CD4-positive, alpha-beta T cell treated with Interleukin-15 for 4 hours (primary cell): ENCODE measurements at places on chromosomes 12 and 14.
A peak's percentile ranks its signal among the peaks of the same experiment; 100 is the strongest.

GRCh38 chr12:94099632-94100031, 48.7 kb upstream of the PLXNC1 start:
- no peak for DNase-seq

- DNase-seq = no peak
Measured at GRCh38 chr12:750366-751191, 1.8 kb upstream of the WNK1 start.

- DNase-seq = no peak
Measured at GRCh38 chr12:107593713-107594381, 91.8 kb upstream of the PWP1 start.

DNA sequence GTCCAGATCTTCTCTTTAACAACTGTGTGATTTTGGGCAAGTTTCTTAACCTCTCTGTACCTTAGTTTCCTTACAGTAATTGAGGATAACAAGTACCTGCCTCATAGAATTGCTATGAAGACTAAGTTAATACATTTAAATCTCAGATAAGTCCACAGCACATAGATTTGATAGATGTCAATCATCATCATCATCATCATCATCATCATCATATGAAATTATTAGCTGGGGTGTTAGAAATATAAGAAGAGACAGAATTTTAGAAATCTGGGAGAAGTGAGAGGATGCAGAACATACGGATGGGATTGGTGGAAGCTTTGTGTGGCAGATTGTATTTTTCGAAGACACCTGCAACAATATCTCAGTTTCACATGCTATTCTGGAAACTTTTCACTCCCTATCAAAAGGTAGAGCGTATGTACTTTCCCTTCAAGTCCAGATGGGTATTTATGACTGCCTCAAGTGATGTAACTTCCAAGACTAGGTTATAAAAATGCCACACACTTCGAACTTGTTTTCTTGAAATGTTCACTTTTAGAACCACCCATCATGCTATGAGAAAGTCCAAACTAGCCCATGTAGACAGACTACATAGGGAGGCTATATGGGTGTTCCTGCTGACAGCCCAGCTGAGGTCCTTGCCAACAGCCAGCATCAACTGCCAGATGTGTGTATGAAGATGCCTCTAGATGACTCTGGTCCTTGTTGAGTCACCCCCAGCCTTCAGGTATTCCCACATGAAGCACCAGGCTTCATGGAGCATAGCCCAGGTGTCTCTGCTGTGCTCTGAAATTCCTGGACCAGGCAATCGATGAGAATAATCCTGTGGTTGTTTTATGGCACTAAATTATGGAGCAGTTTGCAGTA, 20.7 kb upstream of the SDR39U1 start:
- DNase-seq = no peak

GRCh38 chr14:50854521-50854920, 17.3 kb upstream of the ABHD12B start:
- DNase-seq = no peak

GRCh38 chr14:77561881-77562280, 54.6 kb downstream of the SPTLC2 start:
- DNase-seq = no peak

DNA sequence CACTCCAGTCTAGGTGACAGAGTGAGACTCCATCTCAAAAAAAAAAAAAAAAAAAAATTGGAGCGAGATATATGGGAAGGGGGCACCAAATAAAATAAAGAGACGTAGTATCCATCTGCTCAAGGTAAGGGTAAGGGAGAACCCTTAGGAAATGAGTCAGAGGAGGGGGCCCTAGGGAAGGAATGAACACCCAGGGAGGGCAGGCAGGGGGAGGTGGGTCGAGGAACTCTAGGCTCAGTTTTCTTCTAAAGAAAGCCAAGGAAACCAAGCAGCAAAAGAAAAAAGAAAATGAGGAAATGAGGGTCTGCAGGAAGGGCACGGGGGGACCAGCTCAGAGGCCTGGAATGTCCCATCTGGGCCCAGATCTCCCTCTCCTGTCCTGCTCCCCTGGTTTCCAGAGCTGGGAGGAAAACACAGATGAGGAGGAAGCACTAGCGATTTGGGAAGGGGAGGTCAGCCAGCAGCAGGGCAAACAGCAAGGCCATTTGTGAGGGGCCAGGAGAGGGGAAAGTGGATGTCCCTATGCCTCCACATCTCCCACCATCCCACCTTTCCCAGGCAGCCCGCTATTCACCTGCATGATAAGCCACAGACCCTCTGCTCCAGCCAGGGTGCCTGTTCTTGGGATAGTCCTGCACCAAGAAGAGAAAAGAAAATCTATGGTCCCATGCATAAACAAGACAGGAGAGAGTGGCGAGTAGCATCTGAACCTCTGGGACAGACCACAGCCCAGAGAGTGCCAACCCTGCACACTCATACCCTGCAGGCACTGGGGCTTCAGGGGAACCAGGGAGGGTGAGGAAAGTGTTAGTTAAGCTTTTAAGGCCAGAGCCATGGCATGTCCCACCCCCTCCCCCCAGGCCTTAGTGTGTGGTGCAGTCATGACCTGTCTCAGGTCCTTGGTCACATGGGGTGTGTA, 11.9 kb downstream of the SPRYD3 start:
- DNase-seq = no peak

DNA sequence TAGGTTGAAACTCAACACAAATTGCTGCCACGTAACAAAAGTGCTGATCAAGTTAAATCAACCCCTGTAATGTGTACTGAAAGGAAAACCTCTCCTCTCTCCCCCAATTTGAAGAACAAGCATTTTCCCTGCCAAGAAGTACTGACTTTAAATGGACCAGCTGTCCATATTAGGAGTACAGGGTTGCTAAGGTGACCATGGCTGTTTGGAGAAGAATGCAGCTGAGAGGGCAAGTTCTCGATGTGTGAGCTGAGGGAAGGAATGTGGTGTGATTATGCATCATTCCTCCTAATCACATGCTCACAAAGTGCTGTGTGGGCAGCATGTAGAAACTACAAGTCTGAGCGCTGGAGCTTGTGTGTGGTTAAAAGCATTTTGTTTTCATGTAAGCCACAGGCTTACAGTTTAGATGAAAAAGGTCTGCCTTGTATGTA, 50.9 kb upstream of the CCT2 start:
- peak; percentile 11 for DNase-seq

DNA sequence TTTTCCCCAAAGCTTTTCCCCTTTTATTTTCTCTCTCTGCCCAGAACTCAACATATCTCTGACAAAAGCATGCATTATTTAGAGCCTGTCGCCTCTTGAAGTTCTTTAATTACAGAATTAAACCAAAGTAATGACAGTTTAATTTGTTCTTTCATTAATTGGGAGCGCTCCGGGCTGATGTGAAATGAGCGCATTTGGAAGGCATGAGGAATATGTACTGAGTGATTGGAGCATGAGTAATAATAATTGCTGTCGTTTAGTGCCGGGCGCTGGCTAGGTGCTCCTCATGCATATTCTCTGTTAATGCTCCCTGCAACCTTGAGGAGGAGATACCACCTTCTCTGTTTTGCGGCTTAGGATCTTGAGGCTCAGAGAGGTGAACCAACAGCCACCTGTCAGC, 120.5 kb downstream of the SLC25A47 start:
- DNase-seq = no peak

DNA sequence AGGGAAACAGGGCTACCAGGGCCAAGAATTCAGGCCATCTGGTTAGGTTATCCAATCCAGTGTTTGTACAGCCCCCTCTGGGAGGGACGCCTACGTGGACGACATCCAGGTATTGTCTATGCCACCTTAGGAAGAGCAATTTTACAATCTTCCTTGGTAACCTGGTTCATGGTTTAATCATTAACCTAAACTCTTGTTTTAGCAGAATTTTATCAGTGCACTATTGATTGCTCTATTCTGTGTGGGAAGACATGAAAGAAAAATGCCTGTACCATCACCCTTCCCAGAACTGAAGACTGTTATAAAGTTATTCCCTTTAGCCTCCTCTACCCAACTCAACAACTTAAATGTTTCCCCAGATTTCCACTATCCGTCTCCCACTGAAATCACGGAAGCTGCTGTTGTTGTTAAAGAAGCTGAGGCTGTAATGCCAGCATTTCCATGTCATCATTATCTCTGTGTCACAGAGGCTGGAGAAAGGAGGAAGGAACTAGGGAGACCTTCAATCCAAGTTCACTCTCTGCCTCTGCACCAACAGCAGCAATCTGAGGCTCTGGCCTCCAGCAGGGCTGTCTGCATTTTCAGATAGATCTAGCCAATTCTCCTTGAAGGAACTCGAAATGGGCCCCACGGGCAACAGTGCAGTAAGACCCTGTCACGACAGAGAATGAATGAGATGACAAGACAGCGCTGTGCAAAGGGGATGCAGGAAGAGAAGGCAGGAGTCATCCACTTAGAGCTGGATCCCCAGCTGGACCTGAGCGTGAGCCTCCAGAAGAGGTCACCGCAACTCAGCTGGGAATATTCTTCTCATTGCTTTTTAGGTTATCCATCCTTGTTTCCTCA, 183.4 kb upstream of the GZMB start:
- DNase-seq = no peak

- DNase-seq = no peak
Measured at GRCh38 chr12:61750604-61751003, 509.6 kb upstream of the USP15 start.

DNA sequence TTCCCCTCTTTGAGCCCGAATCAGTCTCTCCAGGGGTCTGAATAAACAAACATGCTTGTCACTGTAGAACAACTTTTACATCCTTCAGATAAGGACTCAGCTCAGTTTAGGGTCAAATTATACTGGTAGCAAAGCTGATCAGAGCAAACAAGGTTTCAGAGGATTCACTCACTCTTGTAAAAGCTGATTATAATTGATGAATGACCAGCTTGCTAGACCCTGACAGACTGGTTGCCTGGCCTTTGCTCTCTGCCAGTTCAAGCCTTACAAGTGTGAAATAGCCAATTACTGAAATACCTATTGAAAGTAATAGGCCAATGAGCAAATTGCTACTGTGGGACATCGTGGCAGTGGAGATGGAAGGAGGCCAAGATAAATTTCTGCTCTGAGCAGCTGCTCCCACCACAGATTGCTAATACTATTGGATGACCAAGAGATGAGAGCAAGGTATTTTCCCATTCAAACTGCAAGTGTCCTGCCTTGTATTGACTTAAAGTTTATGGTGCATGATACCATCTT, 177.6 kb downstream of the PDZRN4 start:
- no peak for DNase-seq

DNA sequence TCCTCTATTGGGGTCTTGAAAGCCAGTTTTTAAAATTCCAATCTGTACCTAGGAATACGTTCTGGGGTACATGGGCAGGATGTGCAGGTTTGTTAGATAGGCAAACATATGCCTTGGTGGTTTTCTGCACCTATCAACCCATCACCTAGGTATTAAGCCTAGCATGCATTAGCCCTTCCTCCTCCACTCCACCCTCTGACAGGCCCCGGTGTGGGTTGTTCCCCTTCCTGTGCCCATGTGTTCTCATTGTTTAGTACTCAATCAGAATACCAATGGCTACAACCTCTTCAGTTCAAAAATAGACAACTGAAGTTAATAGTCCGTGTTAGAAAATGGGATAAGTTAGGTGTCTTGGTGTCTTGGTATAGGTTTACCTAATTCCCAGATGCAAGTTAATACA, 3.4 kb downstream of the NTS start:
- no peak for DNase-seq

- DNase-seq = no peak
Measured at GRCh38 chr14:87278415-87278814, 714.6 kb downstream of the GALC start.

- no peak for DNase-seq
Measured at GRCh38 chr14:24256960-24257359, 6.0 kb downstream of the TGM1 start.

- no peak for DNase-seq
Measured at GRCh38 chr12:53063708-53064612, 14.1 kb downstream of the TNS2 start.

DNA sequence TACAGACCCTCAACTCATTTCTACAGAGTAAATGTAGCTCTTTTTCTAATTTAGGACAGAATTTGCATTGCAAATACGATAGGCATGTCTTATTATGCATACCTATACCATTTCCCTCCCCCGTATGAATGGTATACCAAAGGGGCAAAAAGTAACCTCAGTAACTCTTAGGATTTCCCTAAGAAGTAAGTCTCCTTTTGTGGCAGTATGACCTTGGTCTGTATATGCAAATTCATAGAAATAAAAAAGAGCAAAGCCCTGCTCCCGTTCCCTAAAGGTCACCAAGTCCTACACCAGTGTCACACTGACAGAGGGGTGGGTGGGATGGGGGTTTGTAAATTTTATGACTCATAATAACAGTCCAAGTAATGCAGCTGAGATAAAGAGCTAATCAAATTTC, 365.8 kb upstream of the CCDC196 start:
- DNase-seq = no peak

DNA sequence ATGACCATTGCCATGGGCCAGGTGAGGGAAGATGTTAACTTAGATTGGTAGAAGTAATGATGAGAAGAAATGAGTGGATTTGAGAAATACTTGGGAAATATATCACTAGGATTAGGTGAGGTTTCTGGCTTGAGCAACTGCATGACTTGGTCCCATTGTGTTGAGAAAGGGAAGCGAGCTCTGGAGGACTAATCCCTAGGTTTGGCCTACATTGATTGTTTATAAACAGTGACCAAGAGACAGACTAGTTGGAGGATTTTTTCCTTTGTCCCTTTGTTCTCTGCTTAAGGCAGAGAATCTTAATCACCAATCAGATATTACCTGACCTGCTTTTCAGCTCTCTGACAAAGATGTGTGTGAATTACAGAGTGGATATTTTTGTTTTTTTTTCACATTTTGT, 100.5 kb downstream of the AEBP2 start:
- DNase-seq = no peak

DNA sequence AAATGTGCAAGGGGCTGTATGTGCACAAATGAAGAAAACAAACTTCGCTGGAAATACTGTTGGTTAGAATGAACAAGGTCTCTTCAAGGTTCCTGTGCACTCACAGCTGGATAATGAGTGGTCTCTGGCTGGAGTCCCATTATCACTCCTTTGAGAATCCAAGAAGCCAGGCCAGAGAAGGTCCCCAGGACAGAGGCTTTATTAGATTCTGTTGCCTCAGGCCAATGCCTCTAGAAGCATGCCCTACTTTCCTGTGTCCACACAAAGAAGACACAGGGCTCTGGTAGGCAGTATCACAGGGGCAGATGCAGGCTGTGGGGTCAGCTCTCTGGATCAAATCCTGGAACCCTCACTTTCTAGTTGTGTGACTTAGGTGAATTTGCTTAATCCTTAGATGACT, 384.7 kb downstream of the GRIN2B start:
- no peak for DNase-seq

- no peak for DNase-seq
Measured at GRCh38 chr12:99053616-99054362, 408.7 kb downstream of the APAF1 start.

- DNase-seq = no peak
Measured at GRCh38 chr12:82966001-82966559, 279.4 kb downstream of the TMTC2 start.

GRCh38 chr14:77212943-77213678, 31.5 kb downstream of the TMEM63C start:
- DNase-seq = peak; percentile 2

DNA sequence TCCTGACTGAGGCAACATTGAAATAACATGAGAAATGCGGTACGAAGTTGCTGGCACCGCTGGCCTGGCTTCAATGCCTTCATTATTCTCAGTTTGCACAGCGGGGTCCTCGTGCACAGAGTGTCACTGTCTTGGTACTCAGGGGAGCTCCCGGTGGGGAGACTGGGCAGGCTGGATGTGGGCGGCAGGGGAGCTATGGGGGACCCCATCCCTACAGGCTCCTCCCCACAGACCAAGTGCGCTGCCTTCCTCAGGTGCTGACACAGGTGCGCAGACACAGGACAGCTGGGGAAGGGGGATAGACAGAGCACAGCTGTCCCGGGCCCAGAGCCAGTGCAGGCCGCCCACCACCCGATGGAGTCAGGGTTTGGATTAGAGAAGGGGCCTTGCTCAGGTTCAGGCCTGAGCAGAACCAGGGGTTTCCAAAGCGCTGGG, 270.1 kb downstream of the ADGRD1 start:
- DNase-seq = no peak
